ENCODE measurements at places on chromosomes 12 and 14.

DNA sequence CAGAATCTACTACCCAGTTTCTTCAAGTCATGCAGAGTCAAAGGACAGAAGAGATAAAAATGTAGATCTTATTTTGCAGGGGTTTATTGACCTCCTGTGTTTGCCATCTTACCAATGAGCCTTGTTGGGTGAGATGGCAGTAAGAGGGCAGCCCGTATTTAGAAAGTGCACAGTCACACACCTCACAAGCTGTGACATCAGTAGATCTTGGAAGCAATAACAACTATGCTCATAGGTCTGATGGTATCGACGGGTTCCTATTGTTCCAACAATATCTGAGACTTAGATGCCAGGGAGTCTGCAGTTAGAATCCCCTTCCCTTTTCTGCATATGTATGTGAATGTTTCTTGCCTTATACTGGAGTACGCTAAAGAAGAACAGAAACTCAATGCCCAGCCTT lies 189.0 kb upstream of the DYRK2 start:
- DNase-seq: no peak

DNA sequence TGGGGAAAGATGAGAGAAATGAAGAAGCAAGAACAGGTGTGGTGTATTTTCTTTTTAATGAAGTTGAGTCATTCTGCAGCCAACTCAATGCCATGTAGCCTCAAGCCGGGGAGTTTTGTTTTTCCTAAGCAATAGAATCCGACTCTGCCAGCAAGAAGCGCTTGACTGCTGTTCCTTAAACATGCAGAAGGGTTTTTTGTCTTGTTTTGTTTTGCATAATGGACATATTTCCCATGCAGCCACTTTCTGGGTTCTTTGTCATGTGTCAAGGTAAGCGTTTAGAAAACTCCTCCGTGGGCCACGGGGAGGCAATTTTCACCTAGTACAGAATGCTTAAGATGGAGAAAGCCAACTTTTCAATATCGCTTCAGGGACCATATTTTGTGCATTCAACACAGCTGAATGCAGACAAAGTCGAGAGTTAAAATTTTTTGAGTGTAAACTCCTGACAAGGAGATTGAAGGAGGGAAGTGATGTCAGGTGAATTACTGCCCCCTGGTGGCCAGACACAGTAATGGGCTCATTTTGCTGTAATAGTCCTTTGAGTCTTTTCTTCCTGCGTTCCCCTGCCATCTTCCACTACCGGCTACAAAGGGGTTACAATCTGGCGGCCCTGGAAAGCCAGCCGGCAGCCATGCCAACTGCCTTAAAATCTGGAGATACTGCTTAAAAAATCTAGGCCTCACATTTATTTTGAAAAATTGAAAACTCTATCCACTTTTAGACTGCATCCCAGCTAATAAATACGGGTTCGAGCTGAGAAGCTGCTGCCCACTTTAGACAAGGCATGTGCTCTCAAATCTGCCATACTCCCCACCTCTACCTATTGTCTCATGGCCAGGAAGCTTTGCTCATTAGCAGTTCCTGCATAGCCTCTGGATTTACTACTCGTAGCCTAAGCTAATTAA lies 3.2 kb upstream of the FICD start:
- DNase-seq: peak; percentile 56

DNA sequence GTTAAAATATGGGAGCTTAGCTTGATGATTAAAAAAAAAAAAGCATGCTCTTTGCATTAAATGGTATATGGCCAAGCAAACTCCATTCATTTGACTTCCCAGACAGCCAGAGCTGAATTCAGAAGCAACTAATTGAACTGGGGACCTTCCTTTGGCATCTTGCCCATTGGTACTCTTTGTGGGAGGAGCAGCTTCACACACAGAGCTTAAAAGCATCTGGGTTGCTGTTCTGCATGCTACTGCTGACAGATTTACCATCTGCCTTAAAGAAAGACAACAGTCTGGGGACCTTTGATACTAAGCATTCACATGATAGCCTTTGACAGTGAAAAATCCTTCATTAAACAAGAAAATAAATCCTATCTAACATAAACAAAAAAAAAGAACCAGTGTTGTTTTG lies 977.9 kb downstream of the TMTC2 start:
- no peak for DNase-seq

DNA sequence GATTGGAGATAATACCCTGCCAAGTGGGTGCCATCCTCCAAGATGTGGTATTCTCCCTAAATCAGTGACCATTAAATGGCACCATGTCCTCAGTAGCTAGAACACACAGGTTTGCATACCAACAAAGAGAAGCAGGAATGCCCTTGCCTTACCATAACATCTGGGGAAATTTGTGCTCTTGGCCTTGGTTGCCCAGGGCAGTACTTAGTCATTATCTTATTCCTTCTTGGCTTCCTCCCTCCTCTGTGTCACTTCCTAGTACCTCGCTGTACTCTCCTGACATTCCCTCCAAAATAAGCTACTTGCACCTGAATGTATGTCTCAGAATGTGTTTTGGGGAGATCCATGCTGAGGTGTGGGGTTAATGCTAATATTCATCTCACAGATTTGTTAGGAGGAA lies 43.4 kb downstream of the GPR65 start:
- DNase-seq: no peak

GRCh38 chr12:120339256-120339655 lies 11.7 kb upstream of the PLA2G1B start:
- no peak for DNase-seq

All from stimulated activated CD4-positive, alpha-beta T cell treated with anti-CD3 and anti-CD28 coated beads, Interleukin-15, amount 100 ng/mL, for 1 hour (primary cell).